Gastrocnemius medialis (tissue), 4 donors: ENCODE measurements at places on chromosomes 2 and 18.

DNA sequence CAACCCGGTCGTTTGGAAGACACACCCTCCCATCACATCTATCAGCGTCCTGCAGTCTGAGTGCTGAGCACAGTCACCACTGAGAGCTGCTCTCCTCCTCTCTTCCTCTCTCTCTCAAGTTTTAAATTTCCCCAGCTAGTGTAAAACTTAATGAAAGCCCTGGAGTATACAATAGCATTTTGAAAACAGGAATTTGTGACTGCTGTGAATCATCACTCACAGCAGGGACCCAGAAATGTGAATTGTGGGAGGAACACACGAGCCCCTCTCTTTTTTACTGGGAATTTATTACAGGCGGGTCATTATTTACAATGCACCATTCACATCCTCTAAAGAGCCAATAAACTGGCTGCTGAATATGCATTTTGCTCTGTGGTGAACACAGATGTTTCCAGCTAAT is 185.0 kb upstream of the SMIM21 start:
- no peak for DNase-seq

GRCh38 chr18:41938445-41938844 is 16.6 kb upstream of the PIK3C3 start:
- DNase-seq, result no peak

- no peak for DNase-seq
Observed at GRCh38 chr2:21441442-21441841, 317.7 kb downstream of the TDRD15 start.

DNA sequence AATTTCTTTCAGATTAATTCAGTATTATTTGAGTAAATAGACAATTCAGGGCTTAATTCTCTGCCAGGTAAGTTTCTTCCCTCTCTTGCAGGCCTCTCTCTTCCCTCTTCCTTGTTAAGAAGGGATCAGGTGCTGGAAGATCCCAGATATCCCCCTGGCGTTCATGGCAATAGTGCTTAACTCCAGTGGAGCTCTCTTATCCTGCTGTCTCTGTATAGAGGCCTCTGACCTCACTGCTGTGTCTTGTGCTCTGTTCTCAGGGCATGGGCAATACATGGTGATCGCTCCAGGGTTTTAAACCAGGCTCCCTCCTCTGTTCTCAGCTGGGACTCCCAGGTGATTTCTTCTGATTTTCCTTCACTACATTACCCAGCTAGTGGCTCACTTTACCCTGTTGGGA is 226.8 kb downstream of the MC4R start:
- DNase-seq, result no peak

DNA sequence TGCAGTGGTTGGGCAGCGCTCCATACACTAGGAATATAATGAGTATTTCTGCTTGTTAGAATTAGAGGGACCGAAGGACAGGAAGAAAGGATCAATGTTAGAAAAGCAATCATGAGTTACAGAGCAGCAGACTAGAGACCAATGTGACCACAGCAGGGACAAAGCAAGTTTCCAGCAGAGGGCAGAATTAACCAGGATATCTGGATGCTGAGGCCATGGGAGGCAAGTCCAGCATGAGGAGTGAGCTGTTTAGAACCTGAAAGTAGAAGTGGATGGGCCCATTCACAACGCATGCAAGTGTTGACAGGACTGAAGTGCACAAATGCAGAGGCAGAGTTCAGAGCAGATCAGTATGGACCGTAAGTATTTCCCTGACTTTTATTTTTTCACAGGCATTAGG is 910.4 kb upstream of the GYPC start:
- no peak for DNase-seq

- DNase-seq, result no peak
Observed at GRCh38 chr2:29106980-29107388, 8.2 kb upstream of the CLIP4 start.

DNA sequence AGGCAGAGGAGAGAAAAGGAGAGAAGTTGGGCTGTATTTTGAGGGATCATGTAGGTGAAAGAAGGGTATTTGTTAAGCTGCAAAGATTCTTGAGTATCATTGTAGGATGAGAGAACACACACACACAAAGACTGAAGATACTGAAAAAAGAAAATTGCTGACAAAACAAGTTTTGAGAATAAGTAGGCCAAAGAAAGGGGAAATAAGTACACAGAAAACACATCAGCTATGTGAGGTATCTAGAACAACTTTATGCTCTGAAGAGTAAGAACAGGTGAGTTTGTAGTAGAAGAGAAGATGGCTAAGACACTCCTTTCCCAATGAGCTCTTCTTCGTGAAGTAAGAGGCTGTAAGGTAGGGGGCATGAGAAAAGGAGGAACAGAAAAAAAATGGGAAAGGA is 28.2 kb downstream of the METTL8 start:
- DNase-seq, result no peak

DNA sequence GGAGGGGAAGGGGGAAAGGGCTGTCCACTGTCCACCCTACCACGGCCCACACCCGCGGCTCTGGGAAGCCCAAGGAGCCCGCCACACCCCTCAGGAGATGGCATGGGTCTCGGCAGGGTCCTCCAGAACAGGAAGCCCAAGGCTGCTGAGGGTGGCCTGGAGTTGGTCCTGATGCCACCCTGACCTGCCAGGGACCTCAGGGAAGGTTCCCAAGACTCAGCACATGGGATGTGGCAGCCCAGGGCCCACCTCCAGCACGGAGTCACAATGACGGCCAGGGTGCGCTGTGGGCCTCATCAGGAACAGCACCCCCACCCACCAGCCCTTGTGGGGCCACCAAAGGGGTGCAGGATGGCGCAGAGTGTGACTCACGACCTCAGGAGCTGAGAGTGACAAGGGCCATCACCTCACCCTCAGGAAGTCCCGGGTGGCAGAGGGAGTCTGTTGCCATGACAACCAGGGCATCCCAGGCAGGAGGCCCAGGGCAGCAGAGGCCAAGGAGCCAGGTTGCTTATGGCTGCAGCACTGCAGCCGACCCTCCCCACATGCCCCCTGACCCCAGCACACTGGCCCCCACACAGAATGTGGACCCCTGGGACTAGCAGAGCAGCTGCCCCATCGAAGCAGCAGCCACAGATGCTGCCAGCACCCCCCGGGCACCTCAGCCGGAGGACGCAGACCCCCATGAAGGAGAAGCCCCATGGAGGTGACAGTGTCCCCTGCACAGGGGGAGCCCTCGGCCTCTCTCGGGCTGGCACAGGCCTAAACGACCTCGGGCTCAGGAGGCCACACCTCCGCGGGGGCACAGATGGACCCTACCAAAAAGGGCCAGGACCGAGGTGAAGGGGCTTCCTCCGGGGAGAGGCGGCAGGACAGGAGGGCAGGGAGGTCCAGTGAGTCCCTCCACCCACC is 34.3 kb downstream of the KIF1A start:
- no peak for DNase-seq

- DNase-seq, result no peak
Observed at GRCh38 chr2:213107728-213108127, 43.7 kb downstream of the IKZF2 start.

DNA sequence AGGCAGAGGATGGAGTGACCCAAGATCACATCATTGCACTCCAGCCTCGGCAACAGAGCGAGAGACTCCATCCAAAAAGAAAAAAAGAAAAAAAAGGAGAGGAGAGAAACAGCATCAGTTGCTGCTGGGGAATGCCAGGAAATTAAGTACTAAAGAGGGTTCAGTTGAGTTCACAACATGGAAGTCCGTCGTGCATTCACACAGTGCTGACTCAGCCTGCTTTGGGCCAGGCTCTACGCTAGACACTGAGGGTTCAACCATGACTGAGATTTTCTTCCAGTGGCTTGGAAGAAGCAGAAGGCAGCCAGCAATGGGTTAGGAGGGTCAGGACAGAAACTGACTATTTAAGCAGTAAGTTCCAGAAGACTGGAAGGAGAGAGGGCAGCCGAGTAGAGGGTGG is 108.8 kb downstream of the FMNL2 start:
- DNase-seq, result no peak

DNA sequence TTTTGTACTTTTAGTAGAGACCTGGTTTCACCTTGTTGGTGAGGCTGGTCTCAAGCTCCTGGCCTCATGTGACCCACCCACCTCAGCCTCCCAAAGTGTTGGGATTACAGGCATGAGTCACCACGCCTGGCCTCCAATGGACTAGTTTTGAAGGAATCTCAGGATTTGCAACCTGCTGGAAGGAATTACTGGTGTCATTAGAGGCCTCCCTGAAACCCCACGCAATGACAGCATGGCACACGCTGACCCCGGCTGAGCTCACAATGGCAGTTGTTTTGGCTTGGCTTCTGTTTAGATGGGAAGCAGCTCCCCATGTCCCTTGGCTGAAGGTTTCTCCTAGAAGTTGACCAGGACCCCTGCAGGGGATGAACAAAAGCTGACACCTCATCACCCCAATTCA is 23.1 kb upstream of the COPS8 start:
- DNase-seq, result no peak

GRCh38 chr2:142872882-142873724 is 4.4 kb upstream of the KYNU start:
- DNase-seq, result no peak

GRCh38 chr2:84902526-84902925 is 2.9 kb upstream of the TMSB10 start:
- DNase-seq, result no peak

- DNase-seq, result no peak
Observed at GRCh38 chr2:88698498-88699233, 7.2 kb downstream of the RPIA start.

GRCh38 chr2:26884486-26884885 is 36.6 kb downstream of the DPYSL5 start:
- DNase-seq, result no peak

- DNase-seq, result no peak
Observed at GRCh38 chr2:24919506-24920097, 435 bp downstream of the ADCY3 start.

DNA sequence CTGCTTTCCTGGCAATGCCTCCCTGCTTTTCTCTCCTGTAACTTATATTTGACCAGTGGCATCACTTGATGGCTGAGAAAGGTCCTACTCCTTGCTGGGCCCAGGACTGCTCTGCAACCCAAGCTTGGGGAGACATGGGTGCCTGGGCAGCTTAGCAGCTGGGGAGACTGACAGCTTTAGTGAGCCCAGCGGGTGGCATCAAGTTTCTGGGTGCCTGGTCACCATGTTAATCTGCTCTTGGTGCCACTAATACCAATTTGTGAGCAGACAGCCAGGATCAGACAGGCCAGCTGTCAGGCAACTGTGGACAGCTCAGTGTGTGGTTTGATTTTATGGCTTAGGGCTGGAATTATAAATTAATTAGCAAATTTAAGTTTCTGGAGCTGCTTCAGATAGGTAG is 144.8 kb upstream of the GLI2 start:
- DNase-seq, result no peak

DNA sequence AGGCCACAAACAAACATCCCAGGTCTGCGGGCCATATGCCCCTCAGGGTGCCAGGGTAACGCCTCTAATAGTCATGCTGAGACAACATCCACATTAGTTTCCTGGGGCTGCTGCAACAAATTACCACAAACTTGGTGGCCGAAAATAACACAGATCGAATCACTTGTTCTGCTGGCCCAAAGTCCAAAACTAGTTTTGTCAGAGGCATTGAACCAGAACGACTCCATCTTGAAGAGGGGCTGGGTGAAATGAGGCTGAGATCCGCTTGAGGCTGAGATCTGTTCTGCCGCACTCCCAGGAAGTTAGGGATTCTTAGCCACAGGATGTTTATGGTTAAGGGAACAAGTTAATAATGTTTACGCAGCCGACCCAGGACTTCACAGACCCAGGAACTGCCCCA is 66.7 kb downstream of the COPS8 start:
- no peak for DNase-seq

DNA sequence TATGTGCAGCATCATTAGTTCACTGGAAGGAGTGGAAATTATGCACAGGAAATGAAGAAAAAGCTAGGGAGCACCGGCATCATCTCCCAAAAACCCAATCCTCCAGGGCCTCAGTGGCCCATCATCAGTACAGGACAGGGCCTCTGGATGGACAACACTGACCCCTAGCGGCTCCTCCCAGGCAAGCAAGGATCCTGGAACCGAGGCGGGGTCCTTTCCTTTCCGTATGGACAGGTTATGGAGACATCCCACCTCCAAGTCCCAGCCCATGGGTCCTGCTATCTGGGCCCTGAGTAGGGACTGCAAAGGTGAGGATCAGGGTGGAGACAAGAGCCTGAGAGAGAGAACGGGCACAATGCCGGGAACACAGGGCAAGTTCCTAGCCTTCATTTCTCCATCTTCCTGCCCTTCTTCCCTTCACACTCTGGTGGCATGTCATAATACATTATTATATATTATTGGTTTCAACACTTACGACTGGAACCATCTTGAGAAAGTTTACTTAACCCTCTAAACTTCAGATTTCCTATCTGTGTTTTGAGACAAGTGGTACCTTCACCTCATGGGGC is 68.2 kb downstream of the ZNF516 start:
- no peak for DNase-seq

GRCh38 chr2:134558208-134558830 is 160.5 kb downstream of the TMEM163 start:
- no peak for DNase-seq

DNA sequence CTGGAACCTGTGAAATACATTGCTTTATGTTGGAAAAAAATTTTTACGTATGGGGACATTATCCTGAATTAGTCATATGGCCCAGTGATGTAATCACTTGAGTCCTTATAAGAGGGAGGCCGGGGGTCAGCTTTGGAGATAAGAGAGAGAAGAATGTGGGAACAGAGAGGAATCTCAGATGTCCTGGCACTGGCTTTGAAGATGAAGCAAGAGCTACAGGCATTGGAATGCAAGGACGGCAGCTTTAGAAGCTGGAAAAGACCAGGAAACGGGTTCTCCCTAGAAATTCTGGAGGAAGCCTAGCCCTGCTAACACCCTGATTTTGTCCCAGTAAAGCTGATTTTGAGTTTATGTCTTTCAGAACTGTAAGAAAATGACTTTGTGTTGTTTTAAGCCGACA is 1129.9 kb upstream of the GYPC start:
- DNase-seq, result no peak

DNA sequence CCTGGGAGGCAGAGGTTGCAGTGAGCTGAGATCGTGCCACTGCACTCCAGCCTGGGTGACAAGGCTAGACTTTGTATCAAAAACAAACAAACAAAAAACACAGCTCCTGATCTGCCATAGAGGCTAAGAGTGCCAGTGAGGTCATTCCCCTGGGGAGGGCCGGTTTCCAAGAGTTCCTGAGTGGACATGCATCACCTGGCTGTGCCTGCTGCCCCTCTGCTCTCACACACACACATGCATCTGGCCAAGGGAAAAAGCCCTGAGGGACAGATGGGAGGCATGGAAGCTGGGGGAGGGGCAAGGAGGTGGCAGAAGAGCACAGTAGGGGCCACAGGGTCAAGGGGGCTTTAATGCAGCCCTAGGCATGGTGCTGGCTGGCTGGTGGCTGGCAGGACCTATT is 60.4 kb downstream of the ZBTB7C start:
- DNase-seq, result no peak

DNA sequence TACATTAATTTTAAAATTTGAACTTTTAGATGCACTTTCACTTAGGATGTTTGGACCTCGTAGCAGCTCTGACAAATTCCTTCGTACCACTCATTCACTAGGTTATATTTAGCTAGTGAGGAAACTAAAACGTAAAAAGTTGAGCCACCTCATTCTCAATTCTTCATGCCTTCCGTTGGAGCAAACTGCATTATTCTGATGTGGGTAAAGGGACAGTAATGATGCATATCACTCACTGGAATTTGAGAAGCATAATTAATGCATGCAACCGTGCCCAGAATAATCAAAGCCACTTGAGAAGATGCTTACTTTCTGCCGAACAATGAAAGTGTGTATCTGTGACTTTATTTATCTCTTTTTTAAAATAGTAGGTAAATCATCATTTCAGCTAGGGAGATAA is 2.2 kb downstream of the CNOT9 start:
- DNase-seq, result no peak
